NCI-H69 (cell line): ENCODE measurements at places on chromosomes 5 and 9.

GRCh38 chr9:2704504-2704903 is 12.8 kb upstream of the KCNV2 start:
- DNase-seq = no peak

- peak; percentile 33 for DNase-seq
These were observed 20.9 kb downstream of the CSF2 start for GRCh38 chr5:132094393-132095076.

DNA sequence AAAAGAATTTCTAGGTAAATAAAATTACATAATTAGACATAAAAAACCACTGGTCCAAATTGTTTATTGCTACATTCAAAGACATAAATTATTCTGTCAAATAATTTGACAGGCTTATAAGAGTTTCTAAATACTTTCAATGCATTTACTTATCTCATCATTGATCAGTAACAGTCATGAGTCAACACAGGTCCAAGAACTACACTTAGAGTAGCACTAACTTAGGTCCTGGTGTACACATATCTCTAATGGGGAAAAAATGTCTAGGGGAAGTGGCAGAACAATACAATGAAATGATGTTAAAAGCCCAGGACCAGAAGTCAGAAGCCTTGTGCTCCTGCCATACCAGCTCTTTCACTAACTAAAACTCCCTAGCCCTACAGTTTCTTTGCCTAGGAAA is 96.5 kb upstream of the SLCO6A1 start:
- DNase-seq = no peak

DNA sequence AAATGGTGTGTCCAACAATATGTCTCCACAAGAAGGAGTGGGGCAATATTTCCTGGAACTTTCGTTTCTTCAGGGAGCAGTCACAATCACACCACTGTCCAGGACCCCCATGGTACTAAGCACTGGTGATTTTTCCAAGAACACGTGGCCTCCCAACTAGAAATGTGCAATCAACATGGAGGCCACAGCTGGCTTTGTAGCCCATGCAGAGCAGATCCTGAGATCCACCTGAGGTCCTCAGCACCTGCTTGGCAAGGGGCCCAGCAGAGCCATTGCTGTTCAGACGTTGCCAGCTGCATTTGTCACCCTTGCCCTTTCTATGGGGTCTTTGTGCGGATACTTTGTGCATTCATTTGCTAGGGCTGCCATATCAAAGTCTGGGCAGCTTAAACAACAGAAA is 334.5 kb upstream of the IRX4 start:
- no peak for DNase-seq

DNA sequence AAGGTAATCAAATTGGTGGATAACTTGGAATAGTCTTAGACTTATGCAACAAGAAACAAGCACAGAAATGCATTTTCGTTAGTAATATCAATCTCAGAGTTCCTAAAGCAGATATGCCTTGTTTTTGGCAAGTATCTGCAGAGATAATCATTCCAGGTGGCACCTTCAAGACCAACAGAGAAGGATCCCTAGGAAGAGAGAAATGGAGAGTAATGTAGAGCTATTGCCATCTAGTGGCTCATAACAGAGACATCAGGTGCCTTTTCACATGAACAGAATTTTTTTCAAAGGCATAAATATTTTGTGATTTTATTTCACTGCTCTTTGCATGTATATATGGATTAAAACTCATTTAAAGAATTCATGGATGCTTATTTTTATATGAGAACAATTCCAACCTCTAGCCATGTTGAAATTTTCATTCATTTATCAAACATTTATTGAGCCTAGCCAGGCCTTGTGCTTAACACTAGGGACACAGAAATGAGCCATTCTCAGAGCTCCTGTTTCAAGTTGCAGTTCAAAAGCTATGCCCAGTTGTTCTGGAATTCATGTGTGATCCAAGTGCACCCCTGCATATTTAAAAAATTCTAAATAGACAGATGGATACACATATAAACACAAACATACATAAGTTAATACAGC is 117.5 kb upstream of the OR13F1 start:
- peak; percentile 87 for DNase-seq

- no peak for DNase-seq
These were observed 5.2 kb upstream of the CEL start for GRCh38 chr9:133056533-133056932.

DNA sequence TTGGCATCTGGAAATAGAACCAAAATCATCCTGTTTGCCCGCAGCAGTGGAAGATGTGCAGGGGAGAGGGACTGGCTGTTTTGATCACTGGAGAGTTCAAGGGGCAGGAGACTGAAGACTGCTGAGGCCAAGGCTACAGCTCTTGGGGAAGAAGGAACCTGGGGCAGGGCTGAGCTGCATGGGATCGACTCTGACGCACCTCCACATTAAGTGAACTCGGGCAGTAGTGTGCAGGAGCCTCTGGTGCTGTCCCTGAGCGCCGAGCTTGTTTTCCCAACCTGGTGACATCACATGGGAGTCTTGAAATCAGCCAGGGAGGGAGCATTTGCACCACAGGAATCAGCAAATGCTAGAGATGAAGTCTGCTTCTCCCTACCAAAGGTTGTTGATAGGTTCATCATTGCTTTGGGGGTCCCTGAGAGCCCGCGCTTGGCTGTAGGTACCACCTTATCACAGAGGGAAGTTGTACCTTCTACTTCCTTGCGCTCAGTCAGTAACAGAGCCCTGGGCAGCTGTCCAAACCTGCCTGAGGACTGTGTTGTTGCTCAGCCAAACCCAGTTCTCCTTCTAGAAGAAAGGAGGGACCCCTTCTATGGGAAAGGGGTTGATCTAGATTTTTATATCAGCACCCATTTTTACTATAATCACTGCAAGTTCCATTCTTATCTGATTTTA is 52.3 kb upstream of the CTSL start:
- no peak for DNase-seq

GRCh38 chr9:70902692-70903131 is 218.7 kb downstream of the TRPM3 start:
- no peak for DNase-seq

DNA sequence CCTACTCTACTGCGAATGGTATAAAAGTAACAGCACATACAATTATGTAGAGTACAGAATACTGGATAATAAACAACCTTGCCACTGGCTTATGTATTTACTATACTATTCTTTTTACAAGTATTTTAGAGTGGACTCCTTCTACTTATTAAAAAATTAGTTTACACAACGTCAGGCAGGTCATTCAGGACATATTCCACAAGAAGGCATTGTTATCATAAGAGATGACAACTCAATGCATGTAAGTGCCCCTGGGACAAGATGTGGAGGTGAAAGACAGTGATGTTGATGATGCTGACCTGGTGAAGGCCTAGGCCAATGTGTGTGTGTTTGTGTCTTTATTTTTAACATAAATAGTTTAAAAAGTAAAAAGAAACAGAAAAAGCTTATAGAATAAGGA is 421.7 kb downstream of the CDH12 start:
- peak; percentile 43 for DNase-seq

GRCh38 chr5:22908129-22908528 is 55.0 kb upstream of the CDH12 start:
- no peak for DNase-seq

- DNase-seq = no peak
These were observed 21.9 kb upstream of the ISCA1 start for GRCh38 chr9:86304236-86304730.

DNA sequence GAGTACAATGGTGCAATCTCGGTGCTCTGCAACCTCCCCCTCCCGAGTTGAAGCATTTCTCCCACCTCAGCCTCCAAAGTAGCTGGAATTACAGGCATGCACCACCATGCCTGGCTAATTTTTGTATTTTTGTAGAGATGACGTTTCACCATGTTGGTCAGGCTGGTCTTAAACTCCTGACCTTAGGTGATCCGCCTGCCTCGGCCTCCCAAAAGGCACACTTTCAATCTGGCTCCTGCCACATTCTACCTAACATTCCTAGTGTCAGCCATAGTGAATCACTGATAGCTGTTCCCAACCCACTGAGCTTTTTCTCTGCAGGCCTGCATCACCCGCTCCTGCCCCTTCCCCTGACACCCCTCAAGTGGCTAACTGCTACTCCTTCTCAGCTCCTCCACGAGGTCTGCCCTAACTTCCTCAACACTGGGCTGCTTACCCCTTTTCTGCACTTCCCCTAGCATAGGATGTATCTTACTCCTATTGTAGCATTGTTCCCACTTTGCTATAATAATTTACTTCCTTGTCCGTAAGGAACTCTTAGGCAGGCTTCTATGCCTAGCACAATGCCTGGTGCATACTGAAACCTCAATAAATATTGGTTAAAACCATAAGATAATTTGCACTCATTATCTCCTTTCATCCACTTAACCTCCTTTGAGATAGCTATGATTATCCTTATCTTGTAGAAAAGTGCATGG is 42.0 kb upstream of the LIFR start:
- DNase-seq = no peak

- DNase-seq = peak; percentile 37
These were observed 208.0 kb upstream of the ARRDC3 start for GRCh38 chr5:91591076-91591475.

DNA sequence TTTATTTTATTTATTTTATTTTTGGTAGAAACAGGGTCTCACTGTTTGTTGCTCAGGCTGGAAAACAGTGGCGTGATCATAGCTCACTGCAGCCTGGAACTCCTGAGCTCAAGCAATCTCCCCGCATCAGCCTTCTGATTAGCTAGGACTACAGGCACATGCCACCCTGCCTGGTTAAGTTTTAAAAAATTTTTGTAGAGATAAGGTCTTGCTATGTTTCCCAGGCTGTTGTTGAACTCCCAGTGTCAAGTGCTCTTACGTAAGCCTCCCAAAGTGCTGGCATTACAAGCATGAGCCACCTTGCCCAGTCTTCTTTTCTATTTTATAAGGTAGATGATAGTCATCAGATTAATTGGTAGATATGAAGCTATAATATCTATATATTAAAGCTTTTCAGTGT is 382.7 kb downstream of the CDH12 start:
- DNase-seq = no peak

DNA sequence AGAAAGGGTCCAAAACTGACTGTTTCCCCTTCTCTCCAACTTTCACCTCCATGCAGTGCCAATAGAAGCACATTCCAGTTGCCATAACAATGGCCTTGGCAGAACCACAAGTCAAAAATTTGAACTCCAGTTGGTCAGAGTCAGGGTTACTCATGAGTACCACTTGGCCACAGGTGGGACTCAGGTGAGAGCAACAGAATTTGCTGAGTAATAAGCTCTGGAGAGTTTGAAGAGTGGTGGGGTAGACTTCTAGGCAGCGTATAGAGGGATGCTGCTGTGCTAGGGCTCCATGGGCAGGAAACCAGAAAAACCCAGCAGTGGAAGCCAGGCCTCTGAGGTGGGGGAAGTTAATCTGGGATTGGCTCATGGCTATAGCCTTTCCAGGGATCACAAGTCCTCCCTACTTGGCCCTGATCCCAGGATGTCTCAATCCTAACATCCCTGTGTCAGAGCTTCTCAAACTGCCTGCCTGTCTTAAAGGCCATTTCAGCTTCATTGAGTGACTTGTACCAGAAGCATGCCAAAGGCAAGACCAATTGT is 30.2 kb downstream of the SNX18 start:
- no peak for DNase-seq

DNA sequence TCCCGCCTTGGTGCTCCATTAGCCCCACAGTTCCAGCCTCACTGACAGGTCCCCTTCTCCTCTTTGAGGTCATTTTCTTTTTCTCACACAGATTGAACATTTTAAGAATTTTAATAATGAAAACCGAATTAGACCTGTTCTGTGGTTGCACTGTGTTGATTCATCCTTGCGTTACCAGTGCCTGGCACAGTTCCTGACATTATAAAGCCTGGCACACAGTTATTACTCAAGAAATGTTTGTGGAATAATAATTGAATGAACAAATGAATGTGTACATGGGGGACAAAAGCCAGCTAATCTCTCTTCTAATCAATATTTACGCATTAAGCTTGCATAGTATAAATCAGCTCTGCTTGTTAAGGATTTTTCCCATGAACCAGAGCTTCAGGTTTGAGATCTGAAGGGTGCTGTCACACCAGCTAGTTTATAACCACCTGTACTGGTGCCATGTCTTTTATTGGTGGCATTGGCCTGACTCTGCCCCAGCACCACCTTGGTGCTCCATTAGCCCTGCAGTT is 80.0 kb downstream of the SV2C start:
- DNase-seq = no peak

DNA sequence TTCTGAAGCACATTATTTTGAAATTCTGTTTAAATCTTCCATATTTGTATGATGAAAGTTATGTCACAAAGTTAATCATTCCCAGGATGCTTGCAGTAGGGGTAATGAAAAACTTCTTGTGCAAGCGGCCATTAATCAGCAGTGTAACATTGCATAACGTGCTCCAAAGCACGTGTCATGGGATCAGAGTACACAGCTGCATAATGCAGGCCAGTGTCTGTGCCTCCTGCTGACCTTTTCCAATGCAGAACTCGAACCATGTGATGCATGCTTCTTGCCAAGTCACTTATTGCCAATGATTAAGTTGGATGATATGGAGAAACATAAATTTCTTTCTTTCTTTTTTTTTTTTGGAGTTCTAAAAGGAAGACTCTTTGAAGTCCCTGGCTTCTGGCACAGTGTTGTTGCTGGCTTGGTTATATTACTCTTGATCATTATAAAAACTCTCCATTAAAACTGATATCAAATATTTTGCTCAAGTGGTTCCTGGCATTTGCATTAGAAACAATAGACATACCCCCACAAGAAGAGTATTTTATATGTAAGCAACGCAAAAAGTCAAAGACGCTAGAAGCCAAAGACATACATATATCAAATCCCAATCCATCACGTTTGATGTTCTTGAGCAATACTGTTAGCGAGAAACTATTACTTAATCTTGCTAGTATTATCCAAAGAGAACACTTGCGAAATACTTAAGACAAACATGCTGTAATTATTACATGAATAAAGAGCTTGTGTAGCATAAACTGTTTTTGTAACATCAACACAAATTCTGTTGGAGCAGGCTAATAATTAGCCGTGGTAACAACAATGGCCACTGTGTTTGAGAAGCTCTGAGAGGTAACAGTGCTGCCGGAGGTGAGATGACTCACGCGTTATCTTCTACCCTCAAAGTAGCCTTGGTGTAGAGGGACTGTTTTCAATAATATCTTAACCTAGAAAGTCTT is 164.2 kb downstream of the AUH start:
- DNase-seq = peak; percentile 86

GRCh38 chr5:178163772-178164735 is 10.4 kb upstream of the NHP2 start:
- peak; percentile 92 for DNase-seq

DNA sequence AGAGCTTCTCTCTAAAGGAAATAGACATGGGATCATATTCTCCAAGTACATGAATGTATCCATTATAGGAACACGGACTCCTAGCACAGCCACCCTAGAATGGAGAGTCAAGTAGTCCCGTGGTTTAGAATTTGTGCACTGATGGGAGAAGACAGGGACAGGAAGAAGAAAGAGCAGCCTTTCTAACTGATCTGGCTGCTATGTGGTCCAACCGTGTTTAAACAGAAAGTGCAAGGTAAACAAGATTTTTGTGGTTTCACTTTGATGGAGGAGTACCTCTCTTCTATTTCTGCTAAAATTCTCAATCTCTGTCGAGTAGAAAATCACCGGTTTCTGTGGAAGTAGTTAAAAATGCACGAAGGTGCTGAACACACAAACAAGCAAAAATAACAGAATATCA is 171.3 kb downstream of the ST8SIA4 start:
- DNase-seq = no peak

DNA sequence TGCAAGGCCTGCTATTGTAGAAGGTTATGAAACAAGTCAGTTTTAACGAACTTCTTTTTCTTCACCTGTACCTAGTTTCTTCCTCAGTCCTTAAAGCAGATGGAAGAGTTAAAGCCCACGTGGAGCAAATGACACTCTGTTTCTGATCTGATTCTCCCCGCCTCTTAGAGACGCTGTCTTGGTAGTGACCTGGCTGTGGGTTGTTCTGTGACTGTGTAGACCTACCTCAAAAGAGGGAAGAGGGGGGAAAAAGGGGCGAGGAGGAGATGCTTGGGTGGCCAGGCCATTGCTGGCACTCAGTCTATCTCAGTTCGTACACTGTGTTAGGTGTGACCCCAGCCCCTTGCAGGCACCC is 610 bp downstream of the GFRA3 start:
- no peak for DNase-seq
